ENCODE measurements at places on chromosomes 12 and 14. TPM values are rescaled to one million over a fixed set of nuclear protein-coding genes. Genes with fewer than 3 reads are reported as not detected.

The MGST1 gene
- total RNA-seq: 141 TPM

The DPF3 gene
- total RNA-seq: 7.9 TPM

The SIX6 gene
- total RNA-seq: not detected

The KRT78 gene
- not detected for total RNA-seq

DNA sequence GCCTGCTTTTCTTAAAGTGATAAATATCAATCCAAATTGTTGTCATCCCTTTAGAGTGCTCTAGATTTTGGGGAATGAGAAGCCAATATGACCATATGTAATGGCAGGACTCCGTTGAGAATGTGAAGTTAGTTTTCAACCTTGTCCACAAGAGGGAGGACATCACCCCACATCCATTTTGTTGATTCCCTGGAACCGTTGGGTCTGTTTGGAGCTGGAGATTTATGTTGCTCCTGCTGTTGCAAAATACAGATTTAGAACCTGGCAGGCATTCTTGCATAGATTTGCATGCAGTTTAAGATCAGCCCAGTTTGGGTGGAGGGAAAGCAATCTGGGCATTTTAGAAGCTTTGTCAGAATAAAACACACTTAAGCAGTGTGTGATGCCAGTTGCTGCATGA, 620.1 kb downstream of the NRXN3 start:
- DNase-seq: peak; percentile 4

DNA sequence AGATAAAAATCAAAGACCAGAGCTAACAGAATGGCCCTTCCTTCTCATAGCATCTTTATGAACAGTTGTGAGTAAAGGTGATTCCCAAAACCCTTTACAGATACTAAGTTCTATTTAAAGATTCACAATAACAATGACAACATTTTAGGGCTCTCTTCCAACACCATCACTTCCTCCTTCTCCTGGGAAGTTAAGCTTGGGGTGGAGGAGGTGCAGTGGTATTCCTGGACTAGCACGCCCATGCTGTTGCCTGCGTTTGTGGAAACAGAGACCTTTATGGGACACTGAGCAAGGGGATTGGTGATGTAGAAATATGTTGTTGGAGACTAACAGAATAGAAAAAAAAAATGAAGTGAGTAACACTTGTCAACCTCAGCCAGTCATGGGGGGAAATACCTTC, 22.5 kb downstream of the SYNE2 start:
- peak; percentile 23 for DNase-seq

DNA sequence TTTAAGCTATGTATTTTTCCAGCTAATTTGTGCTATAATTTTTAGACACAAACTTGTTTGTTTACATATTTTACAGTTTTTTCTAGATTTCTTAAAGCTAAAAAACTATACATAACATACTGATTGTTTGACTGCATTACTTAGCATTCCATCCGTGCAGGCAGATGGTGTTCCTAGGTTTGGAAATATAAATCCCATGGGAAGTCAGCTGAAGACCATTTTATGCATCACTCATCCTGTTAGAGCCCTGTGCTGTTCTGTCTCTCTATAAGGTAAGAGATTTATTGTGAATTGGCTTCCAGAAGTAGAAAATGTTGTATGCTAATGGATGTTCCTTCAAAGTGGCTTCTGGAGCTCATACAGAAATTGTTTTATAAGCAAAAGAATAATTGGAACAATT, 31.1 kb downstream of the RMST start:
- no peak for DNase-seq

- DNase-seq: peak; percentile 78
These were observed 59.4 kb downstream of the DGLUCY start for GRCh38 chr14:91173221-91173670.

DNA sequence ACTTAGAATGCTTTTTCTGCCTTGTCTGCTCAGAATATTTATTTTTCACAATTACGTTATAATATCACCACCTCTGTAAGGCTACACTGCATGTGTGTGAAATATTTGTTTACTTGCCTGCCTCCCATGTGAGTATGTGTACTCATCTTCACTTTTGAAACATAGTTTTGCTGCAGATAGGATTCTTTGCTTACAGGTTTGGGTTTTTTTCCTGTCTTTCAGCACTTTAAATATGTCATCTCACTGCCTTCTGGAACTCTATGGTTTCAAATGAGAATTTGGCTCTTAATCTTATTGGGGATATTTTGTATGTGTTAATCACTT, 10.9 kb downstream of the G2E3 start:
- DNase-seq: no peak

DNA sequence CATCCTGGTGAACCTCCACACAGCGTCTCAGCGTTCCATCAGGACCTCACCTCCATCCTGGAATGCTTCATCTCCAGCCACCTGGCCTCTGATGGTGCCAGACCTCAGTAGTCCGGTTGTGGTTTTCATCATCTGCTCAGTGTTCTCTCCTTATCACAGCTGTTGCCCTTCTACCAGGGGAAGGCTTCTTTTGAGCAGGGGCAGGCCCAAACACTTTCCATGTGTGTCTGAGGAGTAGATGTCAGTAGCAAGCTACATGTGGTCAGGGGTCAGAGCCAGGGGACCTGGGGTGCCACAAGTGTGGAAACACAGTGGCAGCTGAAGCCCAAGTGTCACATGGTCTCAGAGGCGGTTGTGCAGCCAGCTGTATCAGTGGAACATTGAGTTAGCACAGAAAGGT, 30.2 kb upstream of the FGD4 start:
- DNase-seq: no peak

DNA sequence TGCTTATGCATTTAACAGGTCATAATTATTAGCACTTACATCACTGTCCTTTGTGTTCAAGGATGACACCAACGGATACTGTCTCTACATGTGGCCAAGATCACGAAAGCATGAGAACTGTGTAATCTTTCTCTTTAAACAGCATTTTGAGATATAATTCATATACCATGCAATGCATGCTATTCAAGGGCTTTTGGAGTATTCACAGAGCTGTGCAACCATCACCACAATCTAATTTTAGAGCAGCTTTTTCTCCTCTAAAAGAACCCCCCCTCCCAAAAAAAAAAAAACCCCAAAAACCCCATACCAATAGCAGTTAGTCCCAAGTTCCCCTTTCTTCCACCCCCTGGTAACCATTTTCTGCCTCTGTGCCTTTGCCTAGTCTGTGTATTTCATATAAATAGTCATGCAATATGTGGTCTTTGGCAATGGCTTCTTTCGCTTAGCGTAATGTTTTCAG, 60.6 kb downstream of the SPRING1 start:
- DNase-seq: no peak

GRCh38 chr14:77375973-77376770, 722 bp downstream of the TMED8 start:
- DNase-seq: peak; percentile 56

GRCh38 chr12:108816652-108817335, 40.6 kb downstream of the SSH1 start:
- peak; percentile 47 for DNase-seq

DNA sequence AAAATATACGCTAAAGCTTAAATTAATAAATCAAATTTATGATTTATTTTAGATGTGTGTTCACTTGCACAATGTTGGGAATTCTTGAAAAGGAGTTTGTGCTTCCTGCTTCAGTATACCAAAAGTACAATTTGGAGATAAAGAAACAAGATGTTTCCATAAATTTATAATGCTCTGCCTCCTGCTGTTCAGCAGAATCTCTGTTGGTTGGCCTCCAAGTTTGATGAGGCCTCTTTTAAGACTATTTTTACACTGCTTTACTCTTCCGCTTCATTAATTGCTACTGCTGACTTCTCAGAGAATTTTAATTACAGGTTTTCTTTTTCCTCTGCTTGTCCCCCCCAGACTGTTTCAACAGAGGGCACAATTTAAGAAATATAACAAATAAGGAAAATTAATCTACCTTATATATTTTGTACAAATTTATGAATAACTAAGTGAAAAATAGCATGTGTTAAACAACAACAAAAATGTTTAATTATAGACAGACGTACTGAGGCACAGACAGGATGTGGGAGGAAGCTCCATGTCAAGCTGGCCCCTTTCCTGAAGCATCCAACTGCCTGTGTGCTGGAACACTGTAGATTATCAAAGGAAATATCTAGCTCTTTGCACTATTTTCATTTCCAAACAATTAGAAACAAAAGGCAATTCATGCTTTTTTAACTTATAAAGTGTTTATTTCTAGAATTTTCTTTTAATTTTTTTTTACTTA, 83.9 kb downstream of the PIK3C2G start:
- DNase-seq: peak; percentile 13

- DNase-seq: no peak
These were observed 16.6 kb downstream of the CCND2 start for GRCh38 chr12:4289998-4290790.

DNA sequence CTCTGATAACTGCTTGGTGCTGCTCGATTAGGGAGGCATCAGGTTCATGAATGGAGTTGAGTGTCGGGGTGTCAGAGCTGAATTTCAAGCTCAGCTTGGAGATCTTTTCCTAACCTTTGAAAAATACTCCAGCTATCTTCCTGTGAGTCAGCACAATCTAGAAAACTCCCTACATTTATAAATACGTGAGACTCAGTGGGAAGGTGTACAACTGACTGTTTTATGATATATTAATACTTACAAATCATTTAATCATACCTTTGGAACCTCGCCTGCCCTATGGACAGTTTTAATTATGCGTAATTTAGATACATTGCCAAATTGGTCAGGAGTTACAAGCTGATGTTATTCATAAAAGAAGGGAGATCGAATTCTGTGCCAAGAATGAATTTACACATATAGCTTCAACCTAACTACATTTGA, 961 bp downstream of the CMAS start:
- peak; percentile 44 for DNase-seq

DNA sequence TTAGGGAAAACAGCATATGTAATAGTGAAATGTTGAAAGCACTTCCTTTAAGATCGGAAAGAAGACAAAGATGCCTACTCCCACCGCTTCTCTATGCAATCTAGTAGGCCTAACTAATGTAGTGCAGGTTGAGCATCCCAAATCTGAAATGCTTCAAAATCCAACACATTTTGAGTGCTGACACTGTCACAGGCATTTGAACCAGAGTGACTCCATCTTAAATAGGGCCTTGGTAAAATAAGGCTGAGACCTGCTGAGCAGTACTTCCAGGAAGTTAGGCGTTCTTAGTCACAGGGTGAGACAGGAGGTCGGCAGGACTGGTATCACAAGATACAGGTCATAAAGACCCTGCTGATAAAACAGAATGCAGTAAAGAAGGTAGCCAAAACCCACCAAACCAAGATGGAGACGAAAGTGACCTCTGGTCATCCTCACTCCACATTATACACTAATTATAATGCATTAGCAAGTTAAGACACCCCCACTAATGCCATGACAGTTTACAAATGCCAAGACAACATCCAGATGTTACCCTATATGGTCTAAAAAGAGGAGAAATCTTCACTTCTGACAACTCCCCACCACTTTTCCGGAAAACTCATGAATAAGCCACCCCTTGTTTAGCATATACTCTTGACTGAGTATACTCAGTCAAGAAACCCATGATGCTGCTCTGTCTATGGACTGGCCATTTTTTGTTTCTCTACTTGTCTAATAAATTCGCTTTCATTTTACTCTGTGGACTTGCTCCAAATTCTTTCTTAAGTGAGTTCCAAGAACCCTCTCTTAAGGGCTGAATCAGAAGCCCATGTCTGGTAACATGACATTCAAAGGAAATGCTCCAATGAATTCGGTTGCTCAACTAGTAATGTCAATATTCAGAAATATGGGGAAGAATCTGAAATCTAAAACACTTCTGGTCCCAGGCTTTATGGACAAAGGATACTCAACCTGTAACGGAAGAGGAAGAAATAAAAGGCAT, 47.1 kb upstream of the MTERF2 start:
- DNase-seq: no peak

DNA sequence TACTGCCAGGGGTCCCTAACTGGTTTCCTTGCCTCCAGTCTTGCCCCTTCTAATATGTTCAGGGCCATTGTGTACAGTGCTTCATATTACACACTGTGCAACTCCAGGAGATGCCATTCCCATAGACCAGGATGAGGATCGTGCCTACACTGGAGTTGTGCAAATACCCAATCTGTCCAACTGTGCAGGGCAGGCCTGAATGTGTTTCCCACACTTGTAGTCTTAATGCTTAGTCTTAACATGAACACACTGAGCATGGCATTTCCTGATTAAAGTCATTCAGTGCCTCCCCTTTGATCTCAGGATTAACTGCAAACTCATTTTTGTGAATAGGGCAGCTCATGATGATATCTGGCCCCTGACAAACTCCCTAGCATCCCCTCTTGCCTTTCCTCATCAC, 165.5 kb downstream of the TTC8 start:
- DNase-seq: no peak

- peak; percentile 81 for DNase-seq
These were observed 59.3 kb downstream of the C14orf132 start for GRCh38 chr14:96098309-96098998.

GRCh38 chr12:12273291-12273957, 6.6 kb upstream of the LRP6 start:
- DNase-seq: peak; percentile 31

GRCh38 chr12:67151886-67152285, 117.3 kb upstream of the CAND1 start:
- DNase-seq: no peak

- peak; percentile 69 for DNase-seq
These were observed 62.8 kb upstream of the FOXN3 start for GRCh38 chr14:89479802-89480201.

DNA sequence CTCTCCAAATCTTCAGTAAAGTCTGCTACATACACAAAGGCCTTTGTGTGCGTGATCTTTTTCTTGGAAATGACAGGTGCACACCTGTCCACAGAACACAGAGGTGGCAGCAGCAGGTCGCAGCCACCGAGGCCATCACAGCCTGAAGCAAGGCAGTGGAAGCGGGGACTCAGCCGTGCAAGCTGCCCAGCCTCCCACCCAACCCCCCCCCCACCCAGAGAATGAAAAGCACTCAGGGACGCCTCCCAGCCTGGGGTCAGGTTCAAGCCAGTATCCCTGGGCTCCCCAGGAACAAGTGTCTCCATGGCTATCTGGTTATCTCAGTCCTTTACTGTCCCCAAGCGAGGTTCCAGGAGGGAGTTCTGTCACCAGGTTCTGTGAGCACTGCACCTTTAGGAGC, 31.2 kb upstream of the TSPAN9 start:
- DNase-seq: no peak

- peak; percentile 78 for DNase-seq
These were observed 58.8 kb downstream of the GPR68 start for GRCh38 chr14:91185721-91186120.

Measured in GM23248 (cell line).